ENCODE measurements at places on chromosomes 2 and 18.

DNA sequence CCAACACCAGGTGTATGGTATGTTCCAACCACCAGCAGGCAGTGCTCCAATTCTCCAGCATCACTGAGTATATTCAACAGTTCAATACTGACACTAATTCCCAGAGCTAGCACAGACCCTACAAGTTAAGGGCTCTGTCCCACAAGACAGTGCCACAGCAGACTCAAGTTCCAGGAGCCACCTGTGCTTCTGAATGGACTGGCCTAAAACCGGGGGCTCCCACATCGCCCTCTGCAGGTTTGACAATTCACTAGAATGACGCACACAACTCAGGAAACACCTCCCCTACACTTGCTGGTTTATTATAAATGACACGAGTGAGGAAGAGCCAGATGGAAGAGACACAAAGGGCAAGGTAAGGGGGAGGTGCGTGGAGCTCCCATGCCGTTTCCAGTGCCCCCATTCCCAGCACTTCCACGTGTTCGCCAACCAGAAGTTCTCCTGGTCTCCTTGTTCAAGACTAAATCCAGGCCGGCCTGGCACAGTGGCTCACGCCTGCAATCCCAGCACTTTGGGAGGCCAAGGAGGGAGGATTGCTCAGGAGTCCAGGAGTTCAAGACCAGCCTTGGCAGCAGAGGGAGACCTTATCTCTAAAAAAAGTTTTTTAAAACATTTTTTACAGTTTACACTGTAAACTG lies 12.2 kb upstream of the ATP6V1B1 start:
- DNase-seq: no peak

DNA sequence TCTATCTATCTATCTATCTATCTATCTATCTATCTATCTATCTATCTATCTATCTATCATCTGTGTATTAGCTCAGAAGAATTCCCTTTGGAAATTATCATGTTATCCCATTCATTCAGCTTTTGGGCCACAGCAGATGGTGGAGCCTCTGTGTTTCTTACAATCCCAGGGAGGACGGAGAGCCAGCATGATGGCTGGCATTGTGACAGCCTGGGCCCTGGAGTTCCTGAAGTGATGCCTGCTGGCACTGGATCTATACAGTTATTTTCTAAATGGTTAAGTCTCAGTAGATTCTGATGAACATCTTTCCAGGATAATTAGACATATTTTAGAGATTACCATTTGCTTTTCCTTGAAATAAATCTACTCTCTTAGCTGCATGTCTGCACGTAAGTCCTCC lies 385.4 kb upstream of the NXPH2 start:
- no peak for DNase-seq

DNA sequence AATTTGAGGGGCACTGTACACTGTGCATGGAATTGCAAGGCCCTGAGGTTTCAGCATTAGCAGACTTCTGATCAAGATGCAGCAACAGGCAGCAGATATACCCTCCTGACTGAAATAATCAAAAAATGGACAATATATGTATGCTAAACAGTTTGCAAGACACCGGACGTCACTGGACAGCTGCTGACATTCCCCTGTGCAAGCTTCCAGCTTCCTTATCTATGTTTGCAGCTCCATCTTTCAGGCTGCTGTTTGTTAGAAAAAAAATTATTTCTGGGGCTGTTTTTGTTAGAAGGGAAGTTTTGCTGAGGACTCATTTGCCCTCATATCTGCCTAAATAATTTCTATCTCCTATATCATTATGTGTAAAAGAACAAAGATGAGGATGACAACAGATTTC lies 179.5 kb upstream of the BCL2L11 start:
- no peak for DNase-seq

DNA sequence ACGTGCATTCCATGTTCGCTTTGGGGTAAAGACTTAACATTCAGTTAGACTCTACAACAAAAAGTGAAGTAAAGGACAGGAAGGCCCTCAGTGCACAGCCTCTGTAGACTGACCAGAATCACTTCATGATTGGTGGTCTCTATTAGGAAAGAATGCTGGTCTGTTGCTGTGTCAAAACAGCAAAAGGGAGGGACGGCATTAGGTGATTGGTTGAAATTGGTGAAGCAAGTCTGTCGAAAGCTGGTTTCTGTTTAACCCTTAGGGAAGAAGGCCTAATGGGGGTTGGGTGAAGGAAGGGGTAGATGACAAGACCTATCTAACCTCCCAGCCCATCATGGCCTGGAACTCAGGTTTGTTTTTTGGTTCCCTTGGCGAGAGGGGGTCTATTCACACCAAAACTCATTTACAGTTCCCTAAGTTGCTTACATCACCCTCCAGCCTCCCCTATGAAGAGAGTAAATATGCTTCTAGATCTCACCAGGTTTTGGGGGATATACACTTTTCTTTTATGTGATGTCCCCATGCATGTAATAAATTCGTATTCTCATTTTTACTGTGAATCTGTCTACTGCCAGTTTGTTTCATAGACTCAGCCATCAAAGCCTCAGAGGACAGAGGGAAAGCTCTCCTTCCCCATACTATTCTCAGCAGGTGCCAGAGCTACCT lies 65.6 kb downstream of the TMEM17 start:
- no peak for DNase-seq

- no peak for DNase-seq
Observed at GRCh38 chr2:189143925-189144324, 35.6 kb downstream of the COL5A2 start.

Data from activated T-helper 1 cell treated with anti-CD3 and anti-CD28 coated beads, Interleukin-12 subunit alpha, Interleukin-12 subunit beta, Interleukin-2, Interleukin-4 antibody, amounts not matched to agents 30 ng/mL and 10 ng/mL and 1 ng/mL, durations not matched to agents 14 hours and 24 hours and 36 hours (primary cell).